GM23338 (cell line): ENCODE measurements at places on chromosomes 13 and 19.

DNA sequence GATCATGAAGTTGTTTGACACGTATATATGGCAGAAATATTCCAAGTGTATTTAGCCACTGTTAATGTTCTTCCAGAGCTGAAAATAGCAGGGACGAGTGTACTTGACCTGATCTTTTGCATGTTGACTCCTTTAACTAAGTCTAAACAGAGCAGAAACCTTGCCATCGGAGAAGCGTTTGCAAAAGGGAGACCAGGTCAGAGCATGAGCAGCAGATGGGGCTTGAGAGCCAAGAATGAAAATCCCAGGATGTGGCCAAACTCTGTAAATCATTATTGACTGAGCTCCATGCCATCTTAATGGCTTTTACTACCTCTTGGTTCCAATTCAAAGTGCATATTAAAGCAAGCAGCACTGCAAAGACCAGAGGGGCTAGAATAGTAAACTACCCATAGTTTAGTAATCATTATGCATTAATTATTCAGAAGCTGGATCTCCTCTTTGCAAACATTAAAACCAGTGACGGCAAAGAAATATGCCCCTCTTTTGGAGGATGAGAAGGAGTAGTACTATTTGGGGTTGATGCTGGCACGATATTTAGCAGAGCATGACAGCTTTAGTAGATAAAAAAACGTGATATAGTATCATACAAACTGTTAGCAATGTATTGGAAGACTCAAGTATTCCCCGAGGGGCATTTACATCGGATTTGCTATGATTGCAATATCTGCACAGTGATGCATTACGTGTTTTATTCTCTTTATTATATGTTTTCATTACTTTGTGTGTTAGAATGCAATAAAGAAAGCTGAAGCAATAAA, 55.7 kb downstream of the FAM216B start:
- DNase-seq: peak; percentile 52

- peak; percentile 60 for DNase-seq
Observed at GRCh38 chr19:4256563-4256962, 9.7 kb downstream of the YJU2 start.

GRCh38 chr13:110562036-110562597, 595 bp upstream of the RAB20 start:
- DNase-seq: peak; percentile 43

DNA sequence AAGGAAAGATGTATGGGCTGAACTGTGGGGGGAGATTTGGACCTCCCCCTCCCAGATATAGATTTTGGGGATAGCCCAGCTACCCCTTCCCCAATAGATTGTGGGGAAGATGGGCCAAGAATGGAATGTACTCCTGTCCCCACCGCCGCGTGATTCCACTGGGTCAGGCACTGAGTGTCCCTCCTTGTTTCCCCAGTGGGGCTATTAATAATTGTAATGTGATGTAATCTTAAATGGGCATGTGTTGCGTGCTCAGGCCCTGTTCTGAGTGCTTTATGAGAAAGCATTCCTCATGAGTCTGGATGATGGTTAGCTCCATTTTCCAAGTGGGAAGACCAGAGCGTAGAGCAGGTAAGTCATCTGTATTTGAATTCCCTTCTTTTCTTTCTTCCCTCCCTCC, 1.4 kb downstream of the PSMD8 start:
- DNase-seq: no peak

DNA sequence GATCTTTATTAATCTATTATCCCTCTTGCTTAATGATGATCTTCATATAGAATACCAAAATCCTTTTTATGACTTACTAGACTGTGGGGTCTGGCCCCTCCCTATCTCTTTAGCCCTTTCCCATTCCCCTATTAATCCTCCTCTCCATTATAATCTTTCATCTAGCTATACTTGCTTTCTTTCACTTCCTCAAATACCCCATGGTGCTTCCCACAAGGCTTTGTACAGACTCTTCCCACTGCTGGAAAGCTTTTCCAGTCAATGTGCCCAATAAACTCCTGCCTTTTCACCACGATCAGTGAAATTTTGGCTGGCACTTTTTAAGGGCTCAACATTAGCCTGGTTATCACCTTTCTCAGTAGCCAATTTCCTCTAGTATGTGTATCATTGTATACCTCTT, 3.2 kb upstream of the EBPL start:
- DNase-seq: no peak

DNA sequence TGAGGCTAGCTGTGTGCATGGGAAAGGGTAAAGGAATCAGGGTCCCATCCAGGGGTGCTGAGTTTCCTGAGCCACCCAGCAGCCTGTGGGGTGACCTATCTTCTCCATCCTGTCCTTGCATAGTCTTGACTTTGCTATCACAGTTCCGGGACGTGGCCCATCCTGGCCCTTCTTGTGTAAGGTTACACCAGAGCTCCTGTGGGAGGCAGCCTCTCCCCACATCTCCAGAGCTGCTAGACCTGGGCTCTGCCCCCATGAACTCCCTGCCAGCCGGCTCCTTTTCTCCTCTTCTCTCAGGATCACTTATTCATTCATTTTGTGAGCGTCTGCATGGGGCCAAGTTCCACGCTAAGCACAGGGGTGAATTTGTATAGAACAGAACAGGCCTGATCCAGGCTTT, 238.9 kb downstream of the TSHZ3 start:
- DNase-seq: peak; percentile 34

DNA sequence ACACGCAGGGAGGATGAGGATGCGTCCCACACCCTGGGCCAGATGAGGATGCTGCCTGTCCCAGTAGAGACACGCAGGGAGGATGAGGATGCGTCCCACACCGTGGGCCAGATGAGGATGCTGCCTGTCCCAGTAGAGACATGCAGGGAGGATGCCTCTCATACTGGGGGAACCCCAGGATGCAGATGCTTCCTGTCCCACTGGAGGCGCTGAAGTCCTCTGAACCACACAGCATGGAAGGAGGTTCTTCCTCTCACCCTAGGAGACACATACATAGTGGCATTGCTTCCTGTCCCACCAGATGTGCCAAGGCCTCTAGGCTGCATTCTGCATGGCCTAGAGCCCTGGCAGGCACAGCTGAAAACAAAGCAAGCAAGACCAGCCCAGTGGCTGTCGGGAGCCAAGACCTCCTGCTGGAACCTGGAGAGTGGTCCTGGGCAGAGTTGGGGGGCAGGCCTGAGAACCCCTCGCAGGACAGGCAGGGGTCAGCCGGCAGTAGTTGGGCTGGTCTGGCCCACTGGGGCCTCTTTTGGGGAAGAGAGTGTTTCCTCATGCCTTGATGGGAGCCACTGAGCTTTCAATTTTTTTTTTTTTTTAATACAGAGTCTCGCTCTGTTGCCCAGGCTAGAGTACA, 4.3 kb downstream of the HPN start:
- DNase-seq: peak; percentile 82

DNA sequence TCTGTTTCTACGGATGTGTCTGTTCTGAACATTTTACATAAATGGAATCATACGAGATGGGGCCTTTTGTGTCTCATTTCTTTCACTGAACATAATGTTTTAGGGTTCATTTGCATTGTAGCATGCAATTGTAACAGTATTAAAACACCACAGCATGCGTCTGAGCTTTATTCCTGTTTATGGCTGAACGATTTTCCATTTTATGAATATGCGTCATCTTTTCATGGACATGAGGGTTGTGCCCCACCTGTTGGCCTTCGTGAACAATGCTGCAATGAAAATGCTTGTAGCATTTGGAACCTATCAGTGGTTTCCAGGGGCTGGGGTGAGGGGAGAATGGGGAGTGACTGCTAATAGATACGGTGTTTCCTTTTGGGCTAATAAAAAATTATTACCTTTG, 5.1 kb downstream of the OR10H1 start:
- DNase-seq: no peak

DNA sequence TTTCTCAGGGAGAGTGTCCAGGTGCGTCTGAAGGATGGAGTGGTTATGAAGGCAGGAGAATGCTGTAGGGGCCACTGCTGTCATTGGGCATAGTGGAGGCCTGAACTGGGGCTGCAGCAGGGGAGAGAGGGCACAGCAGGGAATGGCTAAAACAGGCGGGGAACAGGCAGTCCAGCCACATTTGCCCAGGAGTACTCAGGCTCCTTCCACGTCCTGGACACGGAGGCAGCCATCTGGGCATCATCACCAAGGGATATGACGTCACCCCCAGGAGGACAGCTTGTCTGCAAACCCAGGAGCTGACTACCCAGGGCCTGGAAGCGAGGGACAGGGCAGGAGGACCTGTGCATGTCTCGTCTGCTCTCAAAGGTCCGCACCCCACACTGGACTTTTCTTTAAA, 22.2 kb downstream of the VSTM2B start:
- DNase-seq: no peak

DNA sequence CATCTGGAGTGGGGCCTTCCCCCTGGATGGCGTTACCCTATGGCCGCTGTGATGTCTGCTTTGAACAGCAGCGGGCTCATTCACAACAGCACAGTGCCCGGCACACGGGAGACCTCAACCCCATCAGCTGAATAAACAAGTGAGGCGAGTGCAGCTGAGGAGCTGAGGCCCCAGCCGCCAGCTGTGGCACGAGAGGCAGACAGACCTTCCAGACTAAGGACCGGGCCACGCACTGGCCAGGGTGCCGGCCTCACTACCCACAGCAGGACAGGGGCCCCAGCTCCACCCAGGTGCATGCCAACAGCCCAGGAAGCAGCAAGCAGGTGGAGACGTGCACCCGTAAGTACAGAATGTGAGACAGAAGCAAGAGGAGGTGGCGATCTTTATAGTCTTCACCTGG, 39.6 kb downstream of the STK24 start:
- no peak for DNase-seq

DNA sequence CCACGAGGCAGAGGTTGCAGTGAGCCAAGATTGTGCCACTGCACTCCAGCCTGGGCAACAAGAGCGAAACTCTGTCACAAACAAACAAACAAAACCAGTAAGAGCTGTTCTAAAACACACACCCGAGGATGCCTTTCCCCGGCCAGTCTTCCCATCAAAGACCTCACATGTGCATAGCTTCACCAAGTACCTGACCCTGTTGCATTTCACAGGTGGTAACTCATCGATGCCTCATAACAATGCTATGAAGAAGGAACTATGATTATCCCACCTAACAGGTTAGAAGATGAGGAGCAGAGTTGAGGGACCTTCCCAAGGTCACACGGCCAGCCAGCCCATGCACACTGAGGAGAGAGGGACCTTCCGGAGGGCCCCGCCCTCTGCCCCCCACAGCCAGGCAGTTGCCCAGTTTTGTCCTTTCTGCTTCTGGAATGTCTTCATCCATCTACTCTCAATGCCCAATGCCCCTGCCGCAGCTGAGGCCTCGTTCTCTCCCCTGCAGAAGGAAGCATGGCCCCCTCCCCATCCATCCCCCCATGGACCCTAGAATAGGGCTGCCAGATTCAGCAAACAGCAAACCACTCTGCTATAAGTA, 16.8 kb upstream of the LENG8 start:
- no peak for DNase-seq

- no peak for DNase-seq
Observed at GRCh38 chr13:34303346-34303745, 485.4 kb downstream of the RFC3 start.

DNA sequence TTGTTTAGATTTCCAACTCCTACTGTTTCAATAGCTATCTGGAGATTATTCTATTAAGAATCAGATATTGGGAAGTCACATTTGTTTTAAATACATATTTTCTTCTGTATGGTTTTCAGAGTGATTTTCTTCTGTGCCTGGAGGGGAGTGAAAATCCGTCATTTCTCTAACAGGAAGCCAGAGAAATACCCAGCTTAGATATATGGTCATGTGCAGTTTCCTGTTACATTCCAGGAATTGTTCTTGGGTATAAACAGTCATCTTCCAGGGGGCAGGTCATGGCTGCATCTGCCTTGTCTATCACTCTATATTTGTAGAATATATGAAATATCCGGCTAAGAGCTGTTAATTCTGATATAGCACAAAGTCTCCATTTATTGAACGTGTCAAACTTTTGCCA, 77.5 kb upstream of the MIR17HG start:
- DNase-seq: no peak
